ENCODE measurements at places on chromosomes 1 and 21.

DNA sequence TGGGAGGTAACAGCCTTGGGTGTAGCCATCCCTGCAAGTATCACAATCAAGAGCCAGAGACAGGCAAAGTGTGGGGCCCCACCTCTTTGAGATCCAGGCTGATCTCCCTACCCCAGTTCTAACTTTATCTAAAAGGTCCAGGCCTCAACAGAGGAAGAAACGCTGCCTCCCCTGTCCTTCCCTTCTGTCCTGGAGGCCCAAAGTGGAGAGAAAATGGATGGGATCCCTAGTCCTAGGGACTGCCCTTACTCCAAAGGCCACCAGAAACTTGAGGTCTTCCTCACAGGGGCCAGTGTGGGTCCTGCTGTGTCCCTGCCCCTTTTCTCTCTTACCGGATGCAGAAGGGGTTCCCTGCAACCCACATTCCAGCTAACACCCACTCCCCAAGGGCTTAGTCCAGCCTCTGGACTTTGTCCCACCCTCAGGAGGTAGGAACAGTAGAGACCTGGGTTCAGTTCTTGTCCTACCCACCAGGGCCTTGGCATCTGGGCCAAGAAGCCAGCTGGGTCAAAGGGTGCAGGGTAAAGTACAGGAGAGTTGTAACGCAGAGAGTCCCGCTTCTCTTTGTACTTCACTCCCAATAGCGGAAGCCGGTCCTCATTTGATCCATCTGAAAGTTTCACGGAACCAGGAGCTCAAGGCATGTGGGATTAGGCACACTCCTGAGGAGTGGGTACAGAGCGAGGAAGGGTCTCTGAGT, 1.9 kb downstream of the HDGF start:
- no peak for DNase-seq

DNA sequence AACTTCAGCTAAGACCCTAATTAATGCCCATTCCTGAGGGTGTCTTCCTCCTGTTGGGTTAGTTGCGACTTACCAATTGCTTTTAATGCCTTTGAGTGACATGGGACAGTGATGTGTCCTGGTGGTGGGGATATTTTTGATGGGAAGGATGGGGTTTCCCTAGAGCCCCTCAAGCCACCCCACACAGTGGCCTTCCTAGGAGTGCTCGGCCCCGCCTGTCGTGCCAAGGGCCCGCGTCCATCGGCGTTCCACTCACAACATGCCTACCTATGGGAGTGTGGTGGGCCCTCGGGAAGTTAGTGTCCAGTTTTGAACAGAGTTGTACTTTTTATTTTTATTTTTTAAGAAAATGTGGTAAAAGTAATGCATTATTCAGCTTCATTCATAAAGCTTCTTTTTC, 50.1 kb upstream of the TSPAN2 start:
- no peak for DNase-seq

DNA sequence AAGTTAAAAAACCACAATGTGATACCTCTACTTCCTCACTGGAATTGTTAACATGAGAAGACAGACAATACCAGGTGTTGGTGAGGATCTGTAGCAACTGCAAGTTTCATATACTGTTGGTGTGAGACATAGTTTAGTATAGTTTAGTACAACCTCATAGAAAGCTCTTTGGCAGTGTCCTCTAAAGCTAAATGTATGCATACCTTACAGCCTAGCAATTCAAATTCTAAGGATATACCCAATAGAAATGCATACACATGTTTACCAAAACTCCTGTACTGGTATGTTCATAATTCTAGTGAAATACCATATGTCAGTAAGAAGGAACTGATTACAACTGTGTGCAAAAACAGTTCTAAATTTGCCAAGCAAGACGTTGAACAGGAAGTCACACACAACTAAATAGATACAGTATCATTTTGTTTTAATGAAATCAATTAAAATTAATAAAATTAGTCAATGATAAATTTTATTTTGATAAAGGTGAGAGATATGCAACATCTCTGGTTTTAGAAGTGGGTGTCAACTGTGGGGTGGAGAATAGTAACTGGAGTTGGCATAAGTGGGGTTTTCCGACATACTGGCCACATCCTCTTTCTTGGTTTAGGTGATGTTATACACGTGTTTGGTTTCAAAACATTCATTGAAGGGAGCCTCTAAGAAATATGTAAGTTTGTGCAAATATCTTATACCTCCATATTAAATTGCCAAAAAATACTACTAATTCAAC, 450.7 kb downstream of the PTPRC start:
- no peak for DNase-seq

- DNase-seq: no peak
Observed at GRCh38 chr1:66840929-66841328, 39.9 kb upstream of the INSL5 start.

GRCh38 chr1:27542463-27543273, 52.7 kb upstream of the WASF2 start:
- no peak for DNase-seq

Measured in SJSA1 (cell line).